ENCODE measurements at places on chromosomes 1 and 21. TPM values are rescaled to one million over a fixed set of nuclear protein-coding genes. Genes with fewer than 3 reads are reported as not detected.

The AGMAT gene
- total RNA-seq = 0.45 TPM

The PCAT6 gene
- 4.1 TPM for total RNA-seq

The SLAMF7 gene
- total RNA-seq = 0.17 TPM

The LCE1C gene
- total RNA-seq = not detected

The C1orf185 gene
- total RNA-seq = not detected

The GJC2 gene
- total RNA-seq = 0.33 TPM

The GRIK3 gene
- total RNA-seq = not detected

The MATN1 gene
- total RNA-seq = not detected

The STPG1 gene
- total RNA-seq = 13.0 TPM

The S100A3 gene
- 3.5 TPM for total RNA-seq

The USH2A gene
- total RNA-seq = not detected

The KRTAP19-2 gene
- total RNA-seq = not detected

The F5 gene
- total RNA-seq = not detected

The TMEM52 gene
- total RNA-seq = 1.3 TPM

The NUAK2 gene
- 11.8 TPM for total RNA-seq

The CYP4A11 gene
- not detected for total RNA-seq

The TTC24 gene
- total RNA-seq = not detected

The AMY1A gene
- total RNA-seq = not detected

The TMEM82 gene
- not detected for total RNA-seq

The PM20D1 gene
- not detected for total RNA-seq

The ZNF593OS gene
- total RNA-seq = not detected

The HES3 gene
- not detected for total RNA-seq

The DENND2D gene
- 10.5 TPM for total RNA-seq

The KCND3 gene
- total RNA-seq = 0.64 TPM

The ACKR1 gene
- total RNA-seq = not detected

The MIXL1 gene
- not detected for total RNA-seq

The MAEL gene
- not detected for total RNA-seq

The RHD gene
- total RNA-seq = not detected

Data from mammary epithelial cell (primary cell).